ENCODE measurements at places on chromosomes 11 and 22. TPM values are rescaled to one million over a fixed set of nuclear protein-coding genes. Genes with fewer than 3 reads are reported as not detected.

Gene DCHS1
- under 0.01 TPM for polyA plus RNA-seq

Gene FAM111B
- polyA plus RNA-seq = 0.89 TPM

GRCh38 chr11:117621226-117621625 lies 175.8 kb downstream of the DSCAML1 start:
- DNase-seq = peak; percentile 34

- no peak for DNase-seq
Measured at GRCh38 chr11:128470081-128470480, 117.3 kb downstream of the ETS1 start.

GRCh38 chr11:46612326-46612725 lies 4.7 kb downstream of the HARBI1 start:
- DNase-seq = no peak

GRCh38 chr11:31419669-31420068 lies 50.0 kb downstream of the DNAJC24 start:
- no peak for DNase-seq

- DNase-seq = peak; percentile 72
Measured at GRCh38 chr22:38228873-38229740, 27.3 kb downstream of the MAFF start.

GRCh38 chr11:119892311-119892808 lies 163.4 kb upstream of the NECTIN1 start:
- DNase-seq = no peak

GRCh38 chr11:2305140-2305778 lies 3.4 kb downstream of the TSPAN32 start:
- peak; percentile 89 for DNase-seq

- DNase-seq = peak; percentile 78
Measured at GRCh38 chr11:128424271-128424711, 163.1 kb downstream of the ETS1 start.

DNA sequence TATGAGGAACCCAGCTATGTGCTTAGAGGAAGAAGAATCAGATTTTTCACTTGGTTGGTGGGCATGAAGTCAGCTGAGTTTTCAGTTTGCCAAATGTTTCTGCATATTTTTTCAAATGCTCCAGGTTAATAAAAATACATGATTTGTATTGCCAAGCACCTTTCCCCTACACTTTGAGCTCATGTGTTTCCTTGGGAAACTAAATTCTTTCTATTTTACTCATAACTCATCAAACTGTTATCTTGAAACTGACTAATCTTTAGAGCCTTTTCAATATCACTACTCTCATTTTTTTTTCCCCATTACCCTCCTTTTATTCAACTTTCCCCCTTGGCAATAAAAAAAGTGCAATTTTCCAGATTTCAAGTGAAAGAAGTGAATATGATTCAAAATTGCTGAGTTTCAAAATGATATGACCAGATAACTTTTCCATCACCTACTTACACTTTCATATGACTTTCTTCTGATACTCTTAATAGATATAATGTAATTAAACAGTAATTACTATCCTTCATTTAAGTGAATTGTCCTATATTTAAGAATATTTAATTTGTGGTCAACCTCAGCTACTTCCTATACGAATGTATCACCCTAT lies 91.9 kb upstream of the SOX6 start:
- DNase-seq = no peak

Gene TSPAN4
- 7.3 TPM for polyA plus RNA-seq

Gene APOBEC3G
- 4.7 TPM for polyA plus RNA-seq

GRCh38 chr11:65887723-65888162 lies 528 bp downstream of the FIBP start:
- no peak for DNase-seq

DNA sequence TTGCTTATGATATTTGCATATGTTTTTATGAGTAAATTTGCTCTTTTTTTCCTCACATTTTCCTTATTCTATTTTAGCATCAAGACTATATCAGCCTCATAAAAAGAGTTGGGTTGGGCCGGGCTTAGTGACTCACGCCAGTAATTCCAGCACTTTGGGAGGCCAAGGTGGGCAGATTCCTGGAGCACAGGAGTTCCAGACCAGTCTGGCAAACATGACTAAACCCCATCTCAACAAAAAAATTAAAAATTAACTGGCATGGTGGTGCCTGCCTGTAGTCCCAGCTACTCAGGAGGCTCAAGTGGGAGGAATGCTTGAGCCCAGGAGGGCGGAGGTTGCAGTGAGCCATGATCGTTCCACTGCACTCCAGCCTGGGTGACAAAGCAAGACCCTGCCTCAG lies 148.8 kb upstream of the ANO5 start:
- no peak for DNase-seq

DNA sequence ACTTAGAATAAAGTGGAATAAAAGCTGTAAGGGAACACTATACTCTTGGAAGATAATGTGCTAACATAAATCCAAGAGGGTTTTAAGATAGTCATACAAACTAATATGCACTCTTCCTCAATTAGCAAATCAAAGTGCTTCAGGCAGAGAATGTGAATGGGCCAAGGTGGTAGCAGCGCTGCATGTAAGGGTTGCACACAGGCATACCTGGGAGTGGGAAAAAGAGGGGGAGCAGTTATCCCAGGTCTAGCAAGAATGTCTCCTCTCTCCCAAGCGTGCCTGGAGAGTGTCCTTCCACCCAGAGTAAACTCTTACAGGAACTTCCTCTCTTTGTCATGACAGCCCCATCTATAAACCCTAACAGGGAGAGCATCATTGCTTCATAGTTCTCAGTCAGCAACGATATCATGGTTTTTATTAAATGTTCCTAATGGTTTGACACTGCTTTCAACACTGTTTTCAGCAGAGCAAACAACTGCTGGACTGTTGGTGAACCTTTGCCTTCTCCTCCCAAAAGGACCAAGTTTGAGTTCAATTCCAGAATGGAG lies 61.6 kb downstream of the SYTL2 start:
- DNase-seq = no peak

- DNase-seq = no peak
Measured at GRCh38 chr11:7506243-7506642, 7.6 kb upstream of the PPFIBP2 start.
